HS-27A (cell line): ENCODE measurements at places on chromosomes 13 and 19.

GRCh38 chr13:110696776-110697175, 9.1 kb downstream of the CARS2 start:
- DNase-seq = no peak

GRCh38 chr19:17872251-17873001, 681 bp downstream of the SLC5A5 start:
- no peak for DNase-seq

- DNase-seq = no peak
These were observed 87.6 kb downstream of the MYCBP2 start for GRCh38 chr13:77239312-77239711.

DNA sequence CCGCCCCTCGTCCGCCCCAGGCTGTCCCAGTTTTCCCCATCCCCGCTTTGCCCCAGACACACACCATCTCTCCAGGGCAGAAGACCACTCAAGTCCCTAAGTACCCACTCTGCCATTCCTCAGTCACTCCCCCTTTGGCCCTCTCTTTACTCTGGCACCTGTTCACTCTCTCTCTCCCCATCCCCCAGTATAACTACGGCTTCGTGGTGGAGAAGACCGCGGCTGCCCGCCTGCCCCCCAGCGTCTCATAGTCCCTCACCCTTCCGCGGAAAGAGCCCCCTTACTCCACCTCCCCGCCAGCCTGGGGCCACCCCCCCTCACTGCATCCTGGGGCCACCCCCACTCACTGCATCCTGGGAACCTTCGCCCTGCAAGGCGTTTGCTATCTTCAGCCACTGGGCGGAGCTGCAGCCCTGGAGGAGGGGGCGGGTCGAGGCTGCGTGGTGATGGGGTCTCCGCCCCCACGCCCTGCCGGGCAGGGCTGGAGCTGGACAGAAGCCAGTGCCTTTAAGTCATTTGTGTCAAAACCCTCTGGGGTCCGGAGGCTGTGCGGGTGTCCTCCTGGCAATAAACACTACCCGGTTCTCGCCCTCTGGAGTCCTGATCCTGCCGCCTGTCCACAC, 5.0 kb downstream of the MVB12A start:
- DNase-seq = no peak

DNA sequence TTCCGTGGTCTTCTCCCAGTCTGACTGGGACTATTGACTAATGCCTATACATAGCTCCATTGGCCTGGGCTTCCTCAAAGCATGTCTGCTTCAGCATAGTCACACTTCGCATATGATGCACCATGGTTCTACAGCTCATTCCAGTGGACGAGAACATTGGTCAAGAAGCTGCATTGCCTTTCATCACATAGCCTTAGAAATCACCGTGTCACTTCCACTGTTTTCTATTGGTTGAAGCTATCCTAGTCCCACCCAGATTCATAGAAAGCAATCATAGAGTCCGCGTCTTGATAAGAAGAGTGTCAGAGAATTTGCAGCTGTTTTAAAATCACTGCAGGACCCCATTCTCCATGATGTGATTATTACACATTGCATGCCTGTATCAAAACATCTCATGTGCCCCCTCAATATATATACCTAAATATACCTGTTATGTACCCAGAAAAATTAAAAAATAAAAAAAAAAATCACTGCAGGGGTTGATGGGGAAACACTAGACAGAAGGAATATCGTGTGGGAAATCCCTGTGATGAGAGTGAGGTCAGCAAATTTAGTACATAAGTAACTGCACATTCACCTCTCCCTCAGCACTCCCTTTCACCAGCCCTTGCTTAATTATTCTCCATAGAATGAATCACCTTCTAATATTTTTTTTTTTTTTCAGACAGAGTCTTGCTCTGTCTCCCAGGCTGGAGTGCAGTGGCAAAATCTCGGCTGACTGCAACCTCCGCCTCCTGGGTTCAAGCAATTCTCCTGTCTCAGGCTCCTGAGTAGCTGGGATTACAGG, 2.2 kb upstream of the ARHGAP33 start:
- no peak for DNase-seq

DNA sequence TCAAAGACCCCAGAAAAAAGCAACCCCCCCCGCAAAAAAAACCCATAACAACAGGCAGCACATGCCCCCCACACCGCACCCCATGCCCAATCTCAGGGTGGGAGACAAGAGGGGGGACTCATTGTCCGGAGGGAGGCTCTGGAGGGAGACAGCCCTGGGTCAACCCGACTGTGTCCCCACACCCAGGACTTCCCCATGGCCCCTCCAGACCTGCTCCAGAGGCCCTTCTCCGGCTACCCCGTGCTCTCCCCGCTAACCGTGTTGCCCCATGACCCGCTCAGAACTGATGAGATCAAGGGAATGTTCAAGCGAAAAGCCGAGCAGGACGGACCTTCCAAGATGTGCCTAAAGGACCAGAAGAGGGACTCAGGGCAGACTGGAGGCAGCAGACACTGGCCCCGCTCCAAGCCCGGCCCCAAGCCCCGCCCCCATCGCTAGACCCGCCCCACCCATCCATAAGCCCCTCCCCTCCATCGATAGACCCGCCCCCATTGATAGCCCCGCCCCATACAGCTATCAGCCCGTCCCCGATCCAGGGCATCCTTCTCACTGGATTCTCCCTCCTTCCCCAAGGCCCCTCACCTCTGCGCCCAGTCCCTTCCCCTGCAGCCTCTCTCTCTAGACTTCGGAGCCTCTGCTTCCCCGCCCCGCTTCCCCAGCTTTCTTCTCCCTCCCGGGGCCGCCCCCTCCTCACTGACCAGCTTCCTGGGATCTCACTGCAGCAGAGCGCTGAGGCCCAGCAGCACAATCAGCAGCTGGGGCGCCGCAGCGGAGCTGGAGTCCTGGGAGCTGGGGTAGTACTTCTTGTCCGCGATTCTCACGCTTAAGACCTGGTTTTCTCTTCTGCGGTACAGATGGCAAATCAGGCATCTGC, 2.2 kb downstream of the BST2 start:
- no peak for DNase-seq
